ENCODE measurements at places on chromosomes 4 and X.

DNA sequence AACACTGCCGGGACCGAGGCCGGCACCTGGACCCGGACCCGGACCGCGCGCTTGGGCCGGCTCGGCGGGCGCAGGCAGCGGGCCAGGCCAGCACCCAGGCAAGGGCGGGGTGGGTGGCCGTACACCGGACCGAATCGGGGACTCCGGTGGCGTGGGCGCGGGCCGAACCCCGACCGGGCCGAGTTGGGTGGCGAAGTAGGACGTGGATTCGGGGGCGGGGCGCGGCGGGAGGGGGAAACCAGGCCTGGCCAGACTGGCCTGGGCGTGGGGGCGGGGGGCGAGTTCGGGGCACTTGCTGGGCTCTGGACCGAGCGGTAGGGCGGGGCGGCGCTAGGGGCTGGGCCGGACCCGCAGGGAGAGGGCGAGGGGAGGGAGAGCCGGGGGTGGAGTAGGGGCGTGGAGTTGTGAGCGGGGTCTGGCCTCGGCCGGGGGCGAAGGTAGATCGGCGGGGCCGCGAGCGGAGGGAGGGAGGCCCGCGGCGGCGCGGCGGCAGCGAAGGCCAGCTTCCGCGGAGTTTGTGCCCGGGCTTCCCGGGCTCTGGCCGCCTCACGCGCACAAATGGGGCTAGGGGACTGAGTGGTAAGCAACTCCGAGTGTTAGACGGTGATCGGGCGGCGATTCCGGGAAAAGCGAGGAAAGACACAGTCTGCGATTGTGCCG lies 1.8 kb upstream of the BCORL1 start:
- DNase-seq: no peak

- no peak for DNase-seq
These were observed 10.8 kb upstream of the CITED1 start for GRCh38 chrX:72316408-72317110.

- no peak for DNase-seq
These were observed 216.9 kb downstream of the PTTG2 start for GRCh38 chr4:38177035-38177546.

- no peak for DNase-seq
These were observed 137.4 kb upstream of the STIM2 start for GRCh38 chr4:26723216-26723615.

- no peak for DNase-seq
These were observed 138.6 kb upstream of the NKX1-1 start for GRCh38 chr4:1544861-1545281.

DNA sequence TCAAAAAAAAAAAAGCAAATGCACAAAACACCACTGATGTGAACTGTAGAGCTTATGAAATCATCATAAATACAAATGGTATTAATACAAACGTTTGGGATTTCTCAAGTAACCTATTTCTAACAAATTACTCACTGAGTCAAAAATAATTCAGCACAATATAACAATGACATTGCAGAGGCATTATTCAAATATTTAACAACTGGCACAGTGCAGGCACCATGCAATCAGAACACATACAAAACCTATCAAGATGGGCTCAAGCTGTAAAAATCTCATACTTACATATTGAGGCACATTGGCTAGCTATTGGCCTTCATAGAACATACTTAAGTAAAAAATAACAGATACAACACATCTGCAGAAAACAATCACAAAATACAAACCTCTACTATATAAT lies 81.1 kb downstream of the LRBA start:
- DNase-seq: no peak

- no peak for DNase-seq
These were observed 73.9 kb downstream of the REELD1 start for GRCh38 chr4:146288193-146288592.

DNA sequence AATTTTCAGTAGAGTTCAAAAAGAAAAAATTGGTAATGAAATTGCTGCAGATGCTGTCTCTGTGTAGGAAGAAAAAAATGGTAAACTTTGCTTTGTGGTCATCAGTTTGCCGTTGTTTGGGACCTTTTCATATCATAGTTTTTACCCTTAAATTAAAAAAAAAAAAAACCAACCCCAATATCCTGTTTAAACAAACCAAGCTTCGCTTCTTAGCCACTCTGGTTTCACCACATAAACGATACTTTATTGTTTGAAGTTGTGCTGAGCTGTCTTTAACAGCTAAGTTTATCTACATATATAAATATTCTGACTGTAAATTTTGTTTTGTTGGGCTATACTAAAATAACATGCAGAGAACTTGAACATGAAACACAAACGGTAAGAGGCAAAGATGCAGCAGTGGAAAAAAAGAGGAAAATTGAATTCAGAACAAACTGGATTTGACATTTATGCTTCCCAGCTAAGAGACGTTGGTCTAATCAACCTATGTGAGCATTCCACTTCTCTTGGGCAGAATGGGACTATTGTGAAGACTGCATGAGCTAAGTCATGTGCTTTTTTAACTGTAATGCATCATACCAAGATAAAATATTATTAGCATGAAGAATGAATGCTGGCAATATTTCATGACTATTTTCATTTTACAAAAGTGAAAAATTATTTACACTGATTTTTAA lies 15.7 kb upstream of the H2AZ1 start:
- no peak for DNase-seq

GRCh38 chr4:163482190-163482589 lies 8.6 kb upstream of the TKTL2 start:
- DNase-seq: no peak

- DNase-seq: no peak
These were observed 223.1 kb downstream of the AFF2 start for GRCh38 chrX:148723551-148723950.

GRCh38 chrX:19805046-19805690 lies 82.2 kb downstream of the SH3KBP1 start:
- DNase-seq: no peak

DNA sequence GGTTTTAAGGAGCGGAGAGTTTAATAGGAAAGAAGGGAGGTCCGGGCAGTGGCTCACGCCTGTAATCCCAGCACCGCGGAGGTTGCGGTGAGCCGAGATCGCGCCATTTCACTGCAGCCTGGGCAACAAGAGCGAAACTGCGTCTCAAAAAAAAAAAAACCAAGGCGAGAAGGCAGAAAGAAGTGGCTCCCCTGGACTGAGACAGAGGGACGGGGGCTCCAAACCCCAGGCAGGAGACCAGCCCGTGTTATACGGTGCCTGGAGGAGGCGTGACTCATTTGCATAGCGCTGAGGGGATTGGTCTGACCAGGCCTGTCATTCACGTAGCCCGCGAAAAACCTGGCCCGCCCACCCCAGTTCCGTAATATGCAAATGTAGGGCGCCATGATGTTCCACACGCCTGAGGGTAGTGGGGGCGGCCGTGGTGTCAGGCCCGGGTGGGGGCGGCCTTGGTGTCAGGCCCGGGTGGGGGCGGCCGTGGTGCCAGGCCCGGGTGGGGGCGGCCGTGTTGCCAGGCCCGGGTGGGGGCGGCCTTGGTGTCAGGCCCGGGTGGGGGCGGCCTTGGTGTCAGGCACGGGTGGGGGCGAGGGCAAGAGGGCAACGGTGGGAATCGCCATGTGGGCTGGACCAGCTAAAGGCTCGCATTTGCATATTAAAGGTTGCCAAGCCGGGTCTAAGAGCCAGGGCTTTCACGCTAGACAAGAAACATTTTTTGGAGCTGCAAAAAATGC lies 2.1 kb downstream of the PLCXD1 start:
- DNase-seq: peak; percentile 79

GRCh38 chr4:99921174-99921573 lies 25.2 kb downstream of the DNAJB14 start:
- no peak for DNase-seq

- peak; percentile 11 for DNase-seq
These were observed 120.8 kb upstream of the PJA1 start for GRCh38 chrX:69285881-69286564.

- no peak for DNase-seq
These were observed 11.5 kb upstream of the CHST7 start for GRCh38 chrX:46561824-46562657.

DNA sequence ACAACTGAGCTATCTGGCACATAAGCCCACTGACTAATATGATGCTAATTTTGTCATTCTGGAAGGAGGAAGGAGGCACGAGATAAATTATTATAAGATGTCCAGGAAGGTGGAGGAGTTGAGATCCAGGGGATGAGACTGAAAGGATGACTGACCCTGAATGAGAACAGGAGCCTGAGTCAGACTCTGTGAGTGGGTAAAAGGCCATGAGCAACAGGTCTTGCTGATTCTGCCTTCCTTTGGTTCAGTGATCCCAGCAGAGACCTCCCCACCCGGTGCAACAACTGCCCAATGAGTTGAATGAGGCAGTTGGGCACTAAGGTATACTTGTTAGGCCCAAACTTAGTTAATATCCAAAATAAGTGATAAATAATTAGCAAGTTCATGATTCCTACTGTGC lies 238.1 kb upstream of the GPC4 start:
- no peak for DNase-seq

DNA sequence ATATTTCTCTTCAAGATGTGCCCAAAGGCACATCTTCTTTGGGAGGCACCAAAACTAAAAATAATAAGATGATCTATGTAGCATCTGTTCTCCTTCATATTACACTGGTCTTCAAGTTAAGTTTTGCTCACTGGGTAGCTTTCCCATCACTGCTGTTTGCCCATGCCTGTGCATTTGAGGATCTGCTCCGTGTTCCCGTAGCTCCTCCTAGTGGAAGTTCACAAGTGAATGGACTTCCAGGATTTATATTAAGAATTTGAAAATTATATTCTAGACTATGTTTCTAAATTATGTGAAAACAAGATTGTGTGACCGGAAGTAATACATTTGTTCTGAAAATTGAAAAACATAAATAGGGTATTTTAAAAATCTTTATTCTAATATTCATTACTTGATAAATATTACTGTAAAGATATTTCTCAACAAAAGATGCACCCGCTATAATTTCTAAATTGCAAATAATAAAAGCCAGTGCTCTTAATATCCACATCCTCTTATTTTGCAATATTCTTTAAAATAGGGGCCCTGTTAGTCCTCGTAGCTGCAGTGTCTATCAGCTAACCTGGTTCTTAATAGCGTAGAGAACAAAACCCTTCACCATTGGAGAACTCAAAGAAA lies 147.7 kb downstream of the RBM46 start:
- DNase-seq: no peak

DNA sequence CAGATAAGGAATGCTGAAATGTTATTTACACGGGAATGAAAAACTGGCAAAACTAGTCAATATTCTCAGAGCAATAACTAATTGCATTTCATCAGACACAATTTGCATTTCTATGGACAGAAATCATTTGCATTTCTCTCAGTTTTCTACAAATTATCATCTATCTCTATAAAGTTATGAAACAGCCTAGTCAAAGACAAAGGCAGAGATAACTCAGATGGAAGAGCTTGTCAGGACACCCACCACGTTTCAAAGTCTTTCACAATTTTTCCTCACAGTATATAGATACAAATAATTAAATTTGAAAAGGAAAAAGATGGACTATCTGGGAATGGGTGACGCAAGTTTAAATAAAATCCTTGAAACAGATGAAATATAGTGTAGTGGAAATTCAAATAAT lies 230.8 kb downstream of the GASK1B start:
- no peak for DNase-seq

- no peak for DNase-seq
These were observed 241.0 kb upstream of the POF1B start for GRCh38 chrX:85620466-85620865.

DNA sequence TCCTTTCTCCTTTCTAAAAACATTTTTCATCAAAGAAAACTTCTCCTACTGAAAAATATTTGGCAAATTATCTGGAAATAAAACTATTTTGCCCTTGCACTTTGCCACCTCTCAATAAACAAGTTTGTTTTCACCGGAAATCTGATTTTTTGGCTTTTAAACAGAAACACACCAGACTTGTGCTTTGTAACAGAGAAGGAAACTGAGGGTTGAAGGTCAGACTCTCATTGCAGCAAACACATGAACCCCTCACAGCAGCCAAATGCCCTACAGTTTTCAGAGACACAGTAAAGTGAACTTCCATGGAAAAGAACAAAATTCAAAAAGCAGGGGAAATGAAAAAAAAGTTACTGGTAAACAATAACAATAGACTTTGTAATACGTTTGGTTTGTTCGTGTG lies 95.6 kb upstream of the WDR17 start:
- no peak for DNase-seq

DNA sequence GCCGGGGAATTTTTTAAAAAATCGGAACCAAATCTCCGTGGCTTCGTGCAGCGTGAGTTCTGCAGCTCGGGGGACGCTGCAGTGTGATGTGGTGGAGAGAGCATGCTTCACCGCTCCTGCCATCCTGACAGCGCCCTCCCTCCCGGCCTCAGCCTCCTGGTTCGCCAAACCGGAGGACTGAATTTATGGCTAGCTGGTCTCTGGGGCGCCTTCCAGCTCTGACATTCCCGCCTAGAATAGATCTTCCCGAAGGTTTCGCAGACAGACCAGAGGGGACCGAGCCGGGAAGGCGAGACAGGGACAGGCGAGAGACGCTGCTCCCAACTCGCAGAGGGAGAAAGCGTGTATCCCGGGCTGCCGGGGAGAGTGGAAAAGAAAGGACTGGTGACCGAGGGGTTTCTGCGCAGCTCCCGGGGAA lies 25.9 kb downstream of the HOPX start:
- no peak for DNase-seq

GRCh38 chrX:66009231-66009845 lies 30.5 kb downstream of the VSIG4 start:
- no peak for DNase-seq

- DNase-seq: no peak
These were observed 191.9 kb downstream of the FBXW7 start for GRCh38 chr4:152344001-152344400.

DNA sequence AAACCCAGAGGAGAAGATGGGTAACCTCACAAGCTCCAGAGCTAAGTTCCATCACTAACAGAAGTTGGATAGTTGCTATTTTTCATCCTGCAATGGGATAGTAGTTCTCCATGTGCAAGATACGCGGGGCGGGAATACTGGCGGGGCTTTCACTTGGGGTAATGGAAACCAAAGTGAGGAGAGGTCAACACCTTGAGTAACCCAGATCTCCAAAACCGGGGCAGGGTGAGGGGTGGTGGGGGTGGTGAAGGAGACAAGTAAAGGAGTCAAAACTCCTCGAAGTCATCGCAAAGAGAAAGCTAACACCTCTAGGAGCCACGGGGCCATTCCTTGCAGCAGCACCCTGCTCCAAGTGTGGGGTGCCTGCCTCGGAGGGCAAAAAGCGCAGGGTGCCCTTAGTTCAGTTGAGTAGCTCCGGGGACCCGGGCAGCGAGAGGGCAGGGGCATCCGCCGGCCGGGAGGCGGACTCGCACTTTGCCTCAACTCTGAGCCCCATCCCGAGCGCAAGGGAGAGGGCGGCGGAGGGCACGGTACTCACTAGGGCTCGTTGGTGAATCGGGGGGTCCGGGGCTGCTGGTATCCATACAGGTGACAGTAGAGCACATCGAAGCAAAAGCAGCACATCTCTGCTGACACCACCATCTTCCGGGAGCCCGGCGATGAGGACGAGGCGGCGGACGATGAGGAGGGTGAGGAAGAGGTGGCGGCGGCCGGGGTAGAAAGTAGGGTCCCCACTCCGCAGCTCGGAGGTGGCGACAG lies 645 bp downstream of the AMMECR1 start:
- no peak for DNase-seq

- no peak for DNase-seq
These were observed 1443.3 kb downstream of the RAPGEF2 start for GRCh38 chr4:160546201-160546600.

Measured in stimulated activated CD8-positive, alpha-beta memory T cell treated with anti-CD3 and anti-CD28 coated beads, Interleukin-4, amount 100 ng/mL, for 1 hour (primary cell).